ENCODE measurements at places on chromosomes 11 and 22.

- no peak for DNase-seq
Measured at GRCh38 chr11:6194065-6194581, 4.9 kb upstream of the OR52W1 start.

DNA sequence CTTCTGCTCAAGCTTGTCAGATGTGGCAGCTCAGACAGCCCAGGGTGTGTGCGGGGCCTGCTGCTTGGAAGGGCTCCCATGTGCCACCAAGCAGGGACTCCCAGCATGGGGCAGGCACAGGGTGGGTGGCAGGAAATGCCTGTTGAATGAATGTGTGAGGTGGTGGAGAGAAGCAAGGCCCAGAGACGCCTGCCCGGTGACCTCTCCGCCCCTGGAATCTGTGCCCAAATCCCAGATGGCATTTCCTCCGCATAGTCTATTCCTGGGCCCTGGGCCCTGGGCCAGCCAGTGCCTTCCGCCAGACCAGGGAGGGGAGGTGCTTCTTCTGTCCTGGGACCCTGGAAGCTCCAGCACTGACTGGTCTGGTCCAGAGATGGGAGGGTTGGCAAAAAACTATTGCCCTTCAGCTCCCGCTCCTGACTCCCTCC is 3.7 kb downstream of the CST6 start:
- DNase-seq = no peak

DNA sequence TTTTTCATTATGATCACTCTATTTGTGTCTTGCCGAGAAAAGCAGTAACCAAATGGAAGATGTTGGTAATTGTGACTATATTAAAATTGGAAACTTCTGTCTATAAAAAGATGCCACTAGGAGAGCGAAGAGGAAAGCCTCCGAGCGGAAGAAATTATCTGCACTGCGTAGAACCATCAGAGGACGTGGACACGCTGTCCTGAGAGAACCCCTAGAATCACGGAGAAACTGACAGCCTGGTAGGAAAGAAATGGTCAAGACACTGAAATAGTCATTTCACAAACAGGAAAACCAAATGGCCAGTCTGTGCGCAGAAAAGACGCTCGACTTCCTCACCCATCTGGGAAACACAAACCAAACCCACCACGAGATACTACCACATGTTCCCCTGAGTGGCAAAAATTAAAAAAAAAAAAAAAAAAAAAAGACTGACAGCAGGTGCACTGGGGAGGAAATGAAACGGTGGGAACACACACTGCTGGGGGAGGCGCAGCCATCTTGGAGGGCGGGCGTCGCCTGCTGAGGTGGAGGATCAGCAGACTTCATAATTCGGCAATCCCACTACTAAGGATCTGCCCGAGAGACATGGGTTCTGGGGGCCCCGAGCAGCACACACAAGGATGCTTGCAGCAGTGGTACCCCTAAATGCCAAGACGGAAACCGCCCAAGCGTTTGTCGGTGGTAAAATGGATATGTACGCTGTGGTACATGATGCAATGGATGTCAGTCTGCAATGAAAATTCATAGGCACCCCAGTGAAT is 21.3 kb downstream of the IFITM10 start:
- no peak for DNase-seq

DNA sequence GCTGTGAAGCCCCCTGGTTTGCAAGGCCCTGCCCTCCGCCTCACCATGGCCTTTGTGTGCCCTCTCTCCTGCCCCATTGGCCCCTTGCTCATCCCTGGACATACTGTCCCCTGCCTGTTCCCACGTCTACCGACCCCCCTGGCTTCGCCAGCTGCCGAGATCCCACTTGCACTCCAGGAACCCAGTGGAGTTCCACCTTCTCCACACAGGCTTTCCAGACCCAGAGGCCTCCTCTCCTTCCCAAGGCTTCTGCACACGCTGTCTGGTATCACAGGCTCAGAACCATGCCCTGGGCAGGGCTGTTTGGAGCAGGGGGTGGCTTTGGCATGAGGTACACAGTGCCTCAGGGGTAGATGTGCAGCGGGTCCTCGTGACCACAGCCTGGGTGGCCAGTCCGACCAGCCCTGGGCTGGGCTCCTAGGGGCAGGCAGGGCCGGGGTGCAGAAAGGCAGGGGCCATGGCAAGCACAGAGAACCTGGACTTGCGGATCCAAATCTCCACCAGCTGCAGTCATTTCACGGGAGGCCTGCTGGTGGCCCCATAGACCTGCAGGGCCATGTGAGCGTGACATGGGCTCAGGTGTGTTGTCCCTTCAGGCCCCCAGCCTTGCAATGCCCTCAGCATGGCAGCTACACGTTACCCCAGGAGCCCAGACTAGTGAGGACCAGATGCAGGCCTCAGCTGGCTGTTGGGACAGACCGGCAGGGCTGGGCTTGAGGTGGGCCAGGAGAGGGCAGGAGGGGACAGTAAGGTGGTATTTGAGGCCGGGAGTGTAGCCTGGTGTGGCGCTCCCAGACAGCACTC is 9.5 kb downstream of the GRK2 start:
- DNase-seq = no peak

DNA sequence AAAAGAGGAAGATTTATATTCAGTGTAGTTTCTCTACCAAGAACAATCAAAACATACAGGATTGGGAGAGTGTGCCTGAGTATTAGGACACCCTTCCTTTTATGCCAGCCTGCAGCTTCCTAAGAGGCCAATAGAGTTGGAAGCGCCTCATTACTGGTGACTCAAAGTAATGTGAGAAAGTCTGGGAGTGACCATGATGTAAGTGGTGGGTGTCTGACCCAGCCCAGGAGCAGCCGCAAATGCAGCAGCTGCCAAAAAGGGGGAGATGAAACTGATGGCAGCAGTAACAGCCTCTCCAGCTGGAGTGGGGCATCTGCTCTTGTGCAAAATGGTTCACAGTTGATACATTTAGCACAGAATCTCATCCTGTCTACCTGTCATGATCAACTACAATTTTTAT is 62.0 kb downstream of the ZNF280B start:
- peak; percentile 12 for DNase-seq

GRCh38 chr11:92057849-92058442 is 166.7 kb upstream of the FAT3 start:
- no peak for DNase-seq

DNA sequence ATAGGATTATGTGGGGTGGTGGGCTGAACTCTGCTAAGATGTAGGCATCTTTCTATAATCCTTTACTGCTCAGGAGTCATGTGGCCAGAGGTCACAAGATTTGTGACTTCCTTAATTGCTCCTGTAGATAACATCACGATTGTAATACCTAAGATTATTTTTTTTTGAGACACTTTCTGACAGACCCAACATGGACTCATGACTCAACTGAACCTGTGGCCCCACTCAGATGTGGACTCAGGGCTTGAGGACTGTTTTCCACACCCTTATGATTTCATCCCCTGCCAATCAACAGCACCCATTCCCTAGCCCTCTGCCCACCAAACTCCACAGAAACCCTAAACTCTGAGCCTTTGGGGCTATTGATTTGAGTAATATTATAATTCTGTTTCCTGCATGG is 35.6 kb upstream of the MMP7 start:
- no peak for DNase-seq

DNA sequence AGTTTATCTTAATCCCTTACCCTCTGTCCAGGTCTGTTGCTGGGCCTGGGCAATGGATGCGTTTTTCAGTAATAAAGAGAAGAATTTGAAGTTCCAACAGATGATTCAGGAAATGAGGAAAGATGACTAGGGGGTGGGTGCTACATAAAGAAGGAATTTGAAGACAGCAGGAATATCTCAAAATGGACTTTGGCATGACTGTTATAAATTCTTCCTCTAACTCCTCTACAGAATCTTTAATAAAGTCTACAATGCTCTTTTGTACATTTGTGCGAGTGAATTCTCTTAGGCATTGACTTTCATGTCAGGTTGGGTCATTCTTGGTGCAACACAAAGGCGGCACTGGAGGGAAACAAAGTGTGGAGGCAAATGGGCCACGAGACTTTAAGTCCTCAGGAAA is 35.1 kb upstream of the PRSS23 start:
- DNase-seq = no peak

DNA sequence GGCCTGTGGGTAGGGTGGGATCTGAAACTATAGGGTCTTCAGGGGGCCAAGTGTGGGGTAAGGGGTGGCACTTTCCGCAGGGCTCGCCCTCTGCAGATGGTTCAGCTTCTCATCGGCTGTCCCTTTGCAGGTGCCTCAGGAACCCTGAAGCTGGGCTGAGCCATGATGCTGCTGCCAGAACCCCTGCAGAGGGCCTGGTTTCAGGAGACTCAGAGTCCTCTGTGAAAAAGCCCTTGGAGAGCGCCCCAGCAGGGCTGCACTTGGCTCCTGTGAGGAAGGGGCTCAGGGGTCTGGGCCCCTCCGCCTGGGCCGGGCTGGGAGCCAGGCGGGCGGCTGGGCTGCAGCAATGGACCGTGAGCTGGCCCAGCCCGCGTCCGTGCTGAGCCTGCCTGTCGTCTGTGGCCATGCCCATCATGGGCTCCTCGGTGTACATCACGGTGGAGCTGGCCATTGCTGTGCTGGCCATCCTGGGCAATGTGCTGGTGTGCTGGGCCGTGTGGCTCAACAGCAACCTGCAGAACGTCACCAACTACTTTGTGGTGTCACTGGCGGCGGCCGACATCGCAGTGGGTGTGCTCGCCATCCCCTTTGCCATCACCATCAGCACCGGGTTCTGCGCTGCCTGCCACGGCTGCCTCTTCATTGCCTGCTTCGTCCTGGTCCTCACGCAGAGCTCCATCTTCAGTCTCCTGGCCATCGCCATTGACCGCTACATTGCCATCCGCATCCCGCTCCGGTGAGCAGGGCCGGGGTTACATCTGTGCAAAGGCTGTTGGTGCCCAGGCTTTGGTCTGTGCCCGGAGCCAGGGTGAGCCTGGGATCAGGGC is 5.8 kb downstream of the ADORA2A start:
- DNase-seq = no peak

DNA sequence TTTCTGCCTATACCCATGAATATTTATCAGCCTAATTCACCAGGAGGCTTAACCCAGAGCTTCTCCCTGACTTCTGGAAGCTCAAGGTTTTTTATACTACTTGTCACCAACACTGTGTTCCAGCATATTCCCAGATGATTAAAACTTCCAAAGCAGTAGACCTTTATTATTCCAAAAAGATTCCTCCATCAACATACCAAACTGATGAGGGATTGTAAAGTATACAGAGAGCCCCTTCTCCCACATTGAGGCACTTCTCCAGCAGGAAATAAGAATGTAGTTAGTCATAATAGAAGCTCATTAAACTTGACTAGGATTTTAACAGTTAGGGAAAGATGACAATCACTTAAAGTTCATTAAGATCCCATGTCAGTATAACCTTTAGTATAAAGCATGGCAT is 51.4 kb upstream of the CEP126 start:
- no peak for DNase-seq

DNA sequence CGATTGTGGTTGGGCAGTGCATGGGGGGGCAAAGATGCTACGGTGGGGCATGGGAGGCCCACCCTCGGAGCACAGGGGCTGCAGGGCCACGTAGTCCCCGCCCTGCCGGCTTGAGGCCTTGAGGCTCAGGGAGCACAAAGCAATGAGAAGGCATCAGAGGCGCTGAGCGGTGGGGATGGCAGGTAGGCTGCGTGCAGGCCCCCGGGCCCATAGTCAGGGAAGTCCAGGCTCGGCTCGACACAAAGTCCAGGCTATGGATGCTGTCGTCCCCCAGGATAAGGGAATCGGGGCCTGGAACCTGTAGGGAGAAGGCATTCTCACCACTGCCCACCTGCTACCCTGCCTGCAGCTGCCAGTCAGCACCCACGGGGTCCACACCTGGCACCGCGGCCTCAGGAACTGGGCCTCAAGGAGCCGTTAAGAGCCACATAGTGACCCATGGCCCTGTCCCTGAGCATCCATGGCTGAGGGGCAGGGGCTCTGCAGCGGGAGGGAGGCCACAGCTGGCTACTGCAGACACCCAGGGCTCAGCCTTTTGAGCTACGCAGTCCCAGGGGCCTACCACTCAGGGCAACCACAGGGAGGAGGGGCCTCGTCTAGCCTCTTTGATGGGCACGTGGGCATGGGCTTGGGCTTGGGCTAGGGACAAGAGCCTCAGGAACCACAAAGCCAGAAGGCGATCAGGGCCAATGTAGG is 179.7 kb downstream of the IGLL1 start:
- no peak for DNase-seq

DNA sequence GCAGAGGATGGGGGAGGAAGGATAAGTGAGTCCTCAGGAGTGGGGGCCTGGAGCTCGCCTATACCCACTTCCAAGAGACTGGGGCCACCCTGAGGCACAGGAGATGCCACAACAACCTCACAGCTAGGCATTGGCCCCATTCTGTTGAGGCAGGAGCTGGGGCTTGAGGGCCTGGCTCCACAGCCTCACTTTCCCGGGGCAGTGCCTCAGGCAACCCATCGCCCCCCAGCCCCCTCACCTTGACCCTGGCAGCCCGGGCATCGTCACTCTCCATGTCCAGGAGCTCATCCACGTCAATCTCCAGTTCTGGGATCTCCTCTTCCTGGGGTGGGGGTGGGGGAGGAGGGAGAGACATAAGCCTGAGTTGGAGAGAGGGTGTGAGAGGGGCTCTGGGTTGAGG is 1.8 kb downstream of the PPP1R14B start:
- no peak for DNase-seq

DNA sequence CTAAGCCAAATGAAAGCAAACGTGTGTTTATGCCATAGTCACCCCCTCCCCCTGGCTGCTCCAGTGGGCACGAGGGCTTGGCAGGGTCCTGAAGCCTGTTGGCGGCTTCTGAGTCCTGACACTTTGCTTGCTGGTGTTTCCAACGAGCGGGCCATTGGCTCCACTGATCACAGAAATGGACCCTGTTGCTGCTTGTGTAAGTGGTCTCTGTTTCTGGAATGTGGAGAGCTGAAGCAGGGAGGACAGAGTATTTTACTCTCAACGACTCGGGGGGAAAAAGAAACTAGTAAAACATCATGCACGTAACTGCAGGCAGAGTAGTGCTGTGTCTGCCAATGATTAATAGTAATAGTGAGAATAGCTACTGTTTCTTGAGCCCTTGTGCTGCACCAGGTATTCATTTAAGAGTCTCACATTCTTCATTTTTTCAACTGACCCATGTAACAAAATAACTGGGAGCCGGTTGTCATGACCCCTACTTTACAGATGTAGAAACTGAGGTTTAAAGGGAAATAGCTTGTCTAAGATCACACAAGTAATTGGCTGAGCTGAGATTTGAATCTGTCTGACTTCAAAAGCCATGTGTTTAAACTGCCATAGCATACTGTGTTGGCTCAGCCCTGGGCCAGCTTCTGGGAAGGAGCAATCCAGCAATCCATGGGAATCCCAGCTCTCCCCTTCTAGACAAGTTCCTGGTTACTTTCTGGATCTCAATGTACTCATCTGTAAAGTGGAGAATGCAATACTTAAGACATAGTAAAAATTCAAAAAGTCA is 526.7 kb downstream of the INSC start:
- no peak for DNase-seq

DNA sequence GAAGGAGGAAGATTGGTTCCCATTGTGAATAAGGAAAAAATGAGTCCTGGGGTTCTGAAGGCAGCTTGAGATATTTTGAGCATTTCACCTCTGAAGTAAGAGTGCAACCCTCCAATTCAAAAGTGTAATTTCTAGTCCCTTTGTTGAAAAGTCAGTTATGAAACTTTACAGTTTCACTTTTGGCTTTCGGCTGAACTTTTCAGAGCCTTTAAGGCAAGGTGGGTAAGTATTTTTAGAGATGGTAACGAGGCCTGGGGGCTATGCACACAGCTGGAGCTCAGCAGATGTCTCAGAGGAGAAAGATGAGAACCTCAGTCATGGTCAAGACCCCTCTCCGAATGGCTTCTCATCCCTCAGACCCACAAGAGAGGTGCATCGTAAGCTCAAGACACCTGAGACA is 267.6 kb downstream of the KIRREL3 start:
- DNase-seq = no peak
